Choroid plexus epithelial cell (primary cell): ENCODE measurements at places on chromosomes 2 and 18.
A peak's percentile ranks its signal among the peaks of the same experiment; 100 is the strongest.

DNA sequence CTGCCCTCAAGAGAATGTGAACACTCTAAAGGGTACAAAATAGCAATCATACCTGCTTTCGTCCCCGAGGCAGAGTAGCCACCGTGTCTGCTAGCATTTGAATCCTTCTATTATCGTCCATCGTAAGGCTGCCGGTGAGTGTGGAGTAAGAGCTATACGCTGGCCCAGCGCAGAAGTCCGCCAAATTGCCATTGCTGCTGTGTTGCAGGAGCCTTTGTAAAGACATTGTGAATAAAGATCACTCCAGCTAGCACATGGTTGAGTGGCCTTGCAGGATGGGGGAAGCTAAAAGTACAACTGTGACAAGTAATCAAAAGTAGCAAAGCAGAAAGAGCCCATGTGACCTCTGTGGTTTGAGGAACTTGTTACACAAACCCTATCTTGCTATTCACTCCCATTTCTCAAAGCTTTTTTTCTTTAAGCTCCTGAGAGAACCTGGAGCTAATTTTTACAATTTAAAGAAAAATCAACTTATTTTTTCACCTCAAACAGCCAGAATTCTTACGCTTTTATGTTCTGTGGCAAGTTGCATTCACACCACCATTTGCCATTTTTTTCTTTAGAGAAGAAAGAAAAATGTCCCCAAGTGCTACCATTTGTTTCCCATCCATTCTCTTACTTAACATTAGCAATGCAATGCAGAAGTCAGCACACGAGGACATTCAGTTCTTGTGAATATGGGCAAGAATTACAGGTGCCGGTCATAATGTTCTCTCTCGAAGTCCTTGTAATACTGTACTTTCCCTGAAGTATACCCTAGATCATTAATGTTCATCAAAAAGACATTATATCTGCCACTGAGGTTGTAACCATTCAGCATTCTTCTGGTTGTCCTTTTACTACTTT lies at the start of gene CYTIP:
Gene CYTIP (minus strand): TSS at position 295 of the 846 bp plus-strand sequence. CDS start 69 bp downstream, at position 226.
- DNase-seq, result no peak

GRCh38 chr2:123916531-123916930 lies 108.6 kb upstream of the CNTNAP5 start:
- DNase-seq, result no peak

- DNase-seq, result no peak
Observed at GRCh38 chr2:1366546-1367134, 46.6 kb upstream of the TPO start.

DNA sequence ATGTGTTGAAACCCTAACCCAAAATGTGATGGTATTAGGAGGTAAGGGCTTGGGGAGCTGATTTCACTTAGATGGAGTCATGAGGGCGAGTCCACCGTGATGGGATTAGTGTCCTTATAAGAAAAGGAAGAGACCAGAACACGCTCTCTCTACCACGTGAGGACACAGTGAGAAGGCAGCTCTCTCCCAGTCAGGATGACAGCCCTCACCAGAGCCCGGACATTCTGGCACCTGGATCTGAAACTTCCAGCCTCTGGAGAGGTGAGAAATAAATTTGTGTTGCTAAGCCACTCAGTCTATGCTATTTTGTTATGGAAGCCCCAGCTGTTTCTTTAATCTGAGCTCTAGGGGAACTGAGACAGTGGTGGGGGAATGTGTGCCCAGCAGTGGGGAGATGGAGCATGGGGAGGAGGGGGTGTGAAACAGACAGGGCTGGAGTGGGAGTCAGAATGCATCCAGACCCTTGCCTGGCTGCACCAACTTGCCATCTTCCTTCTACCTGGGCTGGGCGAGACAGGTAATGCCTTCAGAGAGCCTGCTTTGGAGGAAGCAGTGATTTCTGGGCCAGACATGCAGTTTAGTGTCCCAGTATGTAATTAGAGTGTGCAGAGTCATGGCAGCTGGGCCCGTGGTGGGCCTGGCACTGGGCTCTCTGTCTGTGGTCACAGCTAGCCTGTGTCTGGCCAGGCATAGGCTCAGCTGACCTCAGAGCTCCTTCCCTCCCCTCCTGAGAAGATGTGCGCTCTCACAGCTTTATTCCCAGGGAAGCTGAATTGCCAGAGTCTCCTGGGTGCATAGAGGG lies 38.1 kb downstream of the RHOB start:
- DNase-seq, result no peak

- DNase-seq, result peak; percentile 70
Observed at GRCh38 chr2:71880846-71881610, 266.6 kb downstream of the CYP26B1 start.

DNA sequence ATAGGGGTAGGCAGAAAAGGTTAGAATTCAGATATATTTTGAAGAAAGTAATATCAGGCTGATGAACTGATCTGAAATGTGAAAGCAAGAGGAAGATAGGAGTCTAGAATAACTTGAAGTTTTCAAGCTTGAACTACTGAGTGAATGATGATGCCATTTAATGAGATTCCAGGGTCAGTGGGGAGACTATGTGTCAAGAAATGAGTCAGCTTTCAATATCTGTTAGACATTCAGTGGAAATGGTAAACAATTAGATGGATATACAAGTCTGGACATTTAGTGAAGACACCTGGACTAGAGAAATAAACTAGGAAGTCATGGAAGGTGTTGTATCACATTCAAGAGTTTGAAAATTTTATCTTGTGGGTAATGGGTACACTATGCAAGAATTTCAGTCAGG lies 326.9 kb downstream of the FSIP2 start:
- DNase-seq, result no peak

- no peak for DNase-seq
Observed at GRCh38 chr2:54409752-54410151, 46.4 kb upstream of the SPTBN1 start.

- no peak for DNase-seq
Observed at GRCh38 chr18:48018851-48019250, 88.4 kb upstream of the SMAD2 start.

DNA sequence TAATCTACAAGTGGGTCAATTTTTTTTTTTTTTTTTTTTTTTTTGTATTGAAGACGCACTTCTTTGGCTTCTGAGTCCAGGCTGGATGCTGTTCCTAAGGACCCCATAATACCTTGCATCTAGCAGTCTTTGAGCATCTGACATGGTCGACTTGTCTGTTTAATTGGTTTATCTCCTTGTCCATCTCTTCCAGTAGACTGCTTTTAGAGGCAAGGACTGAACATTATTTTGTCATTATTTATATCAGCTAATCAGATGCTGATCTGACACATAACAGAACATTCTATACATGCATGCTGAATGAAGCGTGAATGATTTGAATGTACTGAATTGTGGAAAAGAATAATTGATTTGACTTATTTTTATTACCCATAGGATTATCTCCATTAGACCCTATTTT lies 118.7 kb downstream of the CDH7 start:
- DNase-seq, result no peak
